H1 (cell line): ENCODE measurements at places on chromosomes 5 and 9. TPM values are rescaled to one million over a fixed set of nuclear protein-coding genes. Genes with fewer than 3 reads are reported as not detected.
A peak's percentile ranks its signal among the peaks of the same experiment; 100 is the strongest.

DNA sequence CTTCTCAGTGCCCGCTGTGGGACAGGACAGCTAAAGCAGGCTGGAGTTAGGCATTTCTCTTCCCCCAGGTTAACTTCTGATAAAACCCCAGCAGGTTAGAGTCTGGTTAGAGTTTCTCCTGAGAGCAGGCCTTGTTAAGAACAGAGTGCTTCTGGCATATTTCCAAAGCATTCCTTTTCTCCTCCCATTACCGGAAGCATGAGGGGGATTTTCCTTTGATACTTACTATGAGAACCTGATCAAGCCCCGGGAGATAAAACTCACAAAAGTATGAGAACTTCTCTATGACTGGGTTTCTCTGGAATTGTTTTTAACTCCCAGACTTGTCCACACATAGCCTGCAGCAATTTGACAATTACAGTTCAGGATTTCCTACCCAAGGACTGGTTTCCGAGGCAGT, 77.4 kb upstream of the MAST4 start:
- H3K27me3 ChIP-seq: no peaks in the 10 kb centered on the region
- no peaks in the 10 kb centered on the region for H3K4me1 ChIP-seq
- no peaks in the 10 kb centered on the region for H3K36me3 ChIP-seq

- no peak overlapping the region for H3K4me3 ChIP-seq
- no peak overlapping the region for H3K27ac ChIP-seq
- DNase-seq: no peak
- H3K27me3 ChIP-seq: no peaks in the 10 kb centered on the region
Measured at GRCh38 chr9:130138791-130139190, 33.4 kb upstream of the NCS1 start.

DNA sequence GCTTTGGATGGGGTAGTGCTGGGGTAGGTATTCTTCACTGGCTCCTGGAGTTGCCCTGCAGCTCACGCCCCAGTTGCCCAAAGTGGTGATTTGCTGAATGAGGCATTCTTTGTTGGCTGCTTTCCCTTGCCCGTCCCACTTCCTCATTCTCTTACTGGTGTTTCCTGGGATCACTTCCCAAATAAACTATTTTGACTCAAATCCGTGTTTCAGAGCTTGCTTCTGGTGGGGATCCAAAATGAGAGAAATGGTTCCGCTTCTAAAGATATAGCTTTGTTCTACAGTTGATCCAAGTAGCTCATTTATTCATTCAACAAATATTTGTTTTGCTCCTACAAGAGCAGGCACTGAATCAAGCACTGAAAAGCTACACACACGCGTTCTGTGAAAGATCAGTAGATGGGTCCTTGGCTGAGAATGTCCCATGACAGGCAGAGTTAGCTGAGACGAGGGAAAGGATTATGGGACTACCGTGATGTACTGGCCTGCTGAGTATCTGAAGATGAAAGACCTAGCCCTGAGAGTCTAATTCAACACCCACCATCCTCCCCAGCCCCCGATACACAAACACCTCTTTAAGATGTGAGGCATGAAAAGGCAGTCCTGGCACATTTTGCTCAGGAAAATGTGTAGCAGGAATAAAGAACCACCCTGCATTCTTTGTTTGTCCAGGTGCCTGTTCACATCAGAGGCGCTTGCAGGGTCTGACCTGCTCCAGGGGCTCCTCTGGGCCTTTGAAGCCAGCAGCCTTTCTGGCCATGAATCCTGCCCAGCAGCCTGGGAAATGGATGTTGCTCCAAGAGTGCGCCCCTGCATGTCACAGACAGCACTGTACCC, 143.1 kb upstream of the RANBP3L start:
- no peak for DNase-seq
- no peak overlapping the region for H3K4me3 ChIP-seq
- H3K36me3 ChIP-seq: no peaks in the 10 kb centered on the region
- H3K27me3 ChIP-seq: no peaks in the 10 kb centered on the region
- H3K27ac ChIP-seq: no peak overlapping the region
- H3K4me1 ChIP-seq: peaks cover 2% of the 10 kb centered on the region; the same call in 1 of the 2 replicates

DNA sequence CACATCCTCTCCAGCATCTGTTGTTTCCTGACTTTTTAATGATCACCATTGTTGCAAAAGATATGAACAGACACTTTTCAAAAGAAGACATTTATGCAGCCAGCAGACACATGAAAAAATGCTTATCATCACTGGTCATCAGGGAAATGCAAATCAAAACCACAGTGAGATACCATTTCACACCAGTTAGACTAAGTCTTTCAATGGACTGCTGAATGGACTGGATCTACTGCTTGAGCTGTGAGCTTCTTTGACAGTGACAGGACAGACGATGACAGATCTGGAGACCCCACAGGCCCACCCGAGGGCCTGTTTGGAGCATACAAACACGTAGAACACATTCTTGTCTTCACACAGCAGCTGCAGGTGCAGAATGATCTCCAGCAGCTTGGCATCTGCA, 266.1 kb upstream of the RIOK2 start:
- H3K27me3 ChIP-seq: no peaks in the 10 kb centered on the region
- no peak overlapping the region for H3K27ac ChIP-seq
- no peak overlapping the region for H3K4me3 ChIP-seq

DNA sequence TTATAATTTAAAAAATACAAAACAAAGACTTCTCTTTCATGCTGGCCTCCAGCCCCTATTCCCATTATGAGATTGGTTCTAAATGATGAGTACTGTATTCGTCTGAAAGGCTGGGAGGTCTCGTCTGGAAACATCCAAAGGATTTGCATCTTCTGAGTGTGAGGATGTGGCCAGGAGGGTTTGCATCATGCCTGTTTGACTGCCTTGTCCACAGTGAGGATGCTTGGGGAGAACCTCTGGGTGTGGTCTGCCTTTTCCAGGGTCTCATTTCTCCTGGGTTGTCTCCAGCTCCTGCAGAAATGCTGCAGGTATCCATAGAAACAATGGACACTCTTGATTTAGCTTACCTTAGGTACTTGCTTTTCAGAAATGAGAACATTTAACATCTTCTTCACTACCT, 26.4 kb upstream of the CXCL14 start:
- no peaks in the 10 kb centered on the region for H3K27me3 ChIP-seq
- H3K4me1 ChIP-seq: no peaks in the 10 kb centered on the region
- H3K36me3 ChIP-seq: no peaks in the 10 kb centered on the region
- H3K4me3 ChIP-seq: no peak overlapping the region
- H3K27ac ChIP-seq: no peak overlapping the region
- DNase-seq: peak; percentile 6

DNA sequence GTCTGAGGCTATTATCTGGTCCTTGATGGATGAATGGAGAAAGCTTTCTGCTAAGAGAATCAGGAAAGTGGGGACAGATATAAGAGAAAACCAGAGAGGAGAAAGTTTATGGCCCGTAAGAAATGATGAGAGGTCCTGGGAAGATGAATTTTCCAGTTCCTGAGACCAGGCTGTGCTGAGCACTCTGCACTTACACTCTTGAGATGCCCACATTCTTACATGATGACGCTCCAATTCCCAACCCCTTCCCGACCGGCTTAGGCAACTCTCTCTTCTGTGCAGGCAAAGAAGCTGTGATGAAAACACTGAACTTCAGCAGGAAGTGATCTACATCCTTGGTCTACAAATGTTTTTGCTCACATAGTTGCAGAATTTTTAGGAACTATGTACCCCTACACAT, 417.0 kb downstream of the ARHGEF28 start:
- no peak overlapping the region for H3K27ac ChIP-seq
- peaks cover 2% of the 10 kb centered on the region for H3K4me1 ChIP-seq
- no peaks in the 10 kb centered on the region for H3K27me3 ChIP-seq

DNA sequence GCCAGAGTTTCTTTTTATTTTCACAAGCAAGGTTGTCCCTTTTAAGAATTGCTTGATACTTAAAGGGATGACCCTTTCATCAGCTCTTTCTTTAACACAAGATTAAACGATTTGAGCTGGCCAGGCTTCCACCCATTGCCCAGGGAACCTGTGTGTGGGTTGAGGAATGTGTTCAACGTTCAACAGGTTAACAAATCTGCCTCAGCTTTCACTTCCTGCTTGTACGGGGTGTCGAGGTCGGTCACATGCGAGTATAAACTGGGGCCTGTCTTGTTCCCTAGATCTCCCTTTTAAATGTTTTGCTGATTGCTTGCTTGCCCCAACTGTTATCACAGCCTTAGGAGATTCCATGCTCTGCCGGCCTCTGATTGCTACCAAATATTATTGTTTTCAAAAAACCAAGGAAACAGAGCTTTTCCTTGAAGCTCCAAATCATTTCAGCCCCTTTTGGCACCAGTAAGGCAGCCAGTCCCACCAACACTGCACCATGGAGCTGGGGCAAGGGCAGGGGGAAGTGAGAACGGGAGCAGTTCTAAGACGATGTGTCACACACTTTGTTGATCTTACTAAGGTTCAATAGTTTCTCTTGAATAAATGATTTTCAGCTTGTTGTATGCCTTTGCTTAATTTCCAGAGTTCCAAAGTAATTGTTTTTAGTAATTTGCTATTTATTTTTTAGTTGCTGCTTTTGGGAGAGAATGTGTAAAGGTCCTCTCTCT, 10.7 kb upstream of the CLK4 start:
- no peaks in the 10 kb centered on the region for H3K36me3 ChIP-seq
- no peak overlapping the region for H3K4me3 ChIP-seq
- no peaks in the 10 kb centered on the region for H3K4me1 ChIP-seq
- H3K27ac ChIP-seq: no peak overlapping the region

- no peaks in the 10 kb centered on the region for H3K36me3 ChIP-seq
- DNase-seq: no peak
- H3K4me1 ChIP-seq: peaks cover 3% of the 10 kb centered on the region
- H3K27ac ChIP-seq: no peak overlapping the region
- H3K27me3 ChIP-seq: peaks cover 23% of the 10 kb centered on the region
- no peak overlapping the region for H3K4me3 ChIP-seq
Measured at GRCh38 chr5:129902816-129903215, 1.4 kb upstream of the CHSY3 start.

GRCh38 chr9:22483528-22484070, 37.0 kb downstream of the DMRTA1 start:
- DNase-seq: peak; percentile 29
- no peaks in the 10 kb centered on the region for H3K27me3 ChIP-seq
- no peak overlapping the region for H3K4me3 ChIP-seq
- no peak overlapping the region for H3K27ac ChIP-seq
- H3K36me3 ChIP-seq: no peaks in the 10 kb centered on the region
- peaks cover 3% of the 10 kb centered on the region; the same call in 1 of the 2 replicates for H3K4me1 ChIP-seq

GRCh38 chr9:82949203-82949602, 113.7 kb downstream of the RASEF start:
- no peaks in the 10 kb centered on the region; the same call in 1 of the 2 replicates for H3K4me1 ChIP-seq
- no peaks in the 10 kb centered on the region for H3K36me3 ChIP-seq
- no peak for DNase-seq
- no peak overlapping the region for H3K27ac ChIP-seq
- H3K4me3 ChIP-seq: no peak overlapping the region

GRCh38 chr5:150224483-150225027, 34.7 kb downstream of the SLC6A7 start:
- H3K27ac ChIP-seq: no peak overlapping the region
- DNase-seq: no peak
- H3K4me1 ChIP-seq: no peaks in the 10 kb centered on the region
- no peak overlapping the region for H3K4me3 ChIP-seq

GRCh38 chr5:64074533-64074932, 91.1 kb upstream of the RNF180 start:
- H3K36me3 ChIP-seq: no peaks in the 10 kb centered on the region
- H3K27me3 ChIP-seq: no peaks in the 10 kb centered on the region
- DNase-seq: peak; percentile 49

DNA sequence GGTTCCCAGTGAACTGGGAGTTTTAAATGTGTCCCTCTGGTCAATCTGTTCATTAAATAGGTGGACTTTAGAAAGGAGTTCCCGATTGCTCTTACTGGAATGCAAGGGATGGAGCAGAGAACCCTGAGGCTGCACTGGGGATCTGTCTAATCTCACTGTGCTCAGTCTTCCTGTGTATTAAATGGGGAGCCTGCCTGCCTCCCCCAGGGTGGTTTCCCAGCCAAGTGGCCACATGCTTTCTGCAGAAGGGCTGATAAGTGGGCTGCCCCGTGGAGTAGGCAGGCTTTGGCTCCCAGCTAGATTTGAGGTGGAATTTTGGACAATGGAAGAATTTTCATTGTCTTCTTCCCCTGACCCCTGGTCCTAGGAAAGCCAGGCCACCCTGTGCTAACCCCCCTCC, 14.0 kb upstream of the PHYHD1 start:
- H3K27ac ChIP-seq: no peak overlapping the region
- peaks cover 17% of the 10 kb centered on the region; the same call in 1 of the 2 replicates for H3K36me3 ChIP-seq
- peaks cover 9% of the 10 kb centered on the region for H3K4me1 ChIP-seq

DNA sequence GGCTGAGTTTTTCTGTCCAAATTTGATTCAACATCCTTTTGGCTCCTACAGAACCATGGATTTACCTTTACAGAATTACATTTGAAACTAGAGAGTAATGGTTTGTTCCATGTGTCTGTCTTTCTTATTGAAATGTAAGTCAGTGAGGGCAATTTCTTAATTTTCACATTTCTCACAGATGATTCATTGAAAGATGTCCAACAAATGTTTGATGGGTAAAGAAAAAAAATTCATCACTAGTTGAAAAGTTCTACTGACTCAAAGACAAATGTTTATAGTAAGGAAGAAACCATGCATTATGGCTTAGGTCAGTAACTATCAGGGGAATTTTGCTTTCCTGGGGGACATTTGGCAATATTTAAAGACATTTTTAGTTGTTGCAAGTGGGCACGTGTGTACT, 131.6 kb upstream of the TRPM3 start:
- no peak for DNase-seq
- H3K27me3 ChIP-seq: no peaks in the 10 kb centered on the region
- H3K4me1 ChIP-seq: peaks cover 5% of the 10 kb centered on the region; the same call in 1 of the 2 replicates
- H3K36me3 ChIP-seq: no peaks in the 10 kb centered on the region
- H3K27ac ChIP-seq: no peak overlapping the region

DNA sequence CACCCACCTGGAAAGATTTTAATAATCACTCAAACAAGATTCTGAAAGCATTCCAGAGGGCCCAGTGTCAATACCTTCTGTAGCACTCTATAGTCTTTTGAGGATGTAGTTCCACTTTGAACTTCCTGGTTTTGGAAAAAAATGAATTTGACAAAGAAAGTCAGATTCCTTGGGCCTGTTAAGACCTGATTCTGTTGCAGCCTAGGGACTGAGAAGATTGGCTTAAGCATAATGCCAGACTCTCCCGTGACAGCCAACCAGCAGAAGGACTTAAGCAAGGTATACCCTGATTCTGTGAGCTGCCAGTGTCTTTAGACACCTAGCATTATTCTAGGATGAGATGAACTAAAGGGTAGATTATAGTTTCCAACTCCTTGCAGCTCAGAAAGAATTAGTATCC, 6.8 kb downstream of the SPINK5 start:
- H3K27me3 ChIP-seq: no peaks in the 10 kb centered on the region
- no peak for DNase-seq
- peaks cover 2% of the 10 kb centered on the region; the same call in 1 of the 2 replicates for H3K36me3 ChIP-seq

GRCh38 chr9:18111146-18111545, 362.8 kb upstream of the ADAMTSL1 start:
- no peak overlapping the region for H3K4me3 ChIP-seq
- no peaks in the 10 kb centered on the region for H3K27me3 ChIP-seq
- H3K27ac ChIP-seq: no peak overlapping the region
- H3K36me3 ChIP-seq: no peaks in the 10 kb centered on the region
- DNase-seq: no peak
- peaks cover 2% of the 10 kb centered on the region for H3K4me1 ChIP-seq

- no peak overlapping the region for H3K4me3 ChIP-seq
- no peak overlapping the region for H3K27ac ChIP-seq
- H3K36me3 ChIP-seq: no peaks in the 10 kb centered on the region
- no peak for DNase-seq
- no peaks in the 10 kb centered on the region for H3K27me3 ChIP-seq
Measured at GRCh38 chr5:83924891-83925290, 204.2 kb upstream of the HAPLN1 start.

The CARTPT gene
- total RNA-seq: not detected in 2 replicates

The SPAAR gene
- not detected in 2 replicates for total RNA-seq

The BARX1 gene
- 2.1 and 2.6 TPM in 2 replicates for total RNA-seq

The GABRA6 gene
- total RNA-seq: not detected in 2 replicates

The UBE2QL1 gene
- 0.43 and 0.44 TPM in 2 replicates for total RNA-seq

The TRPM6 gene
- total RNA-seq: 0.99 and 1.5 TPM in 2 replicates

The GABRG2 gene
- 2.4 and 2.8 TPM in 2 replicates for total RNA-seq

The RAB3C gene
- total RNA-seq: 18.3 and 19.6 TPM in 2 replicates
